ENCODE measurements at places on chromosomes 1 and 21.

- DNase-seq: no peak
Observed at GRCh38 chr21:42454786-42455185, 41.2 kb downstream of the RSPH1 start.

DNA sequence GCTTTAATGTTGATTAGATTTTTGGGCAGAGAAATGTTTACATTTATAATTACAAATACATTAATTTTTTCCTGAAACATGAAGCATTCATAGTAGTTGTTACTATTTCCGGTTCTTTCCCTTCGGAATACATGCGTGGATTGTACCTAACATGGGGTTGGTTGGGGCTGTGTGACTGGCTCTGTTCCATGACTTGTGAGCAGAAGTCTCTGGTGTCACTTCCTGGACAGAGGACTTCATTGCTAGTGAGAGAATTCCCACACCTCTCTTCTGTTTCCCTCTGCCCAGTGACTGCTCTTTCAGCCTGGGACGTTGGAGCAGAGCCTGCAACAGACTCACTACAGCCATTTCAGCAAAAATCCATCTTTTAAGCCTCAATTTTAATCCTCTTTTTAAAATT lies 231.4 kb downstream of the GRIK1 start:
- no peak for DNase-seq

GRCh38 chr1:212678456-212679410 lies 20.9 kb downstream of the BATF3 start:
- peak; percentile 86 for DNase-seq

- no peak for DNase-seq
Observed at GRCh38 chr1:55786396-55786795, 571.2 kb upstream of the USP24 start.

DNA sequence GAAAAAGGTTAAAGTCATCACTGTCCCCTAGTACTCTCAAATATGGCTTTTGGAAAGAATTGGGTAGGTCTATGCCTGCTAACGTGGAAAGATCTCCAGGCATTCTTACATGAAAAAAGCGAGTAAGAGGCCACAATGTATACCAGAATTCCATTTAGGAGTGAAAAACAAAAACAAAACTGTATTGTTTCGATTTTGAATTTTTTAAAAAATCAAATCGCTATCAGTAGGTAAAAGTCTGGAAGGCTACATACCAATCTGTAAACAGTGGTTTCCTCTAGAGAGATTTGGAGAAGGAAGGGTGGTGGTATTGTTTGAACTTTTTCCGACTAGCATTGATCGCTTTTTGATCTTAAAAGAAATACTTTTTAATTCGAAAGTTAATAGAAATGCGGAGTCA lies 55.9 kb downstream of the RRAGC start:
- no peak for DNase-seq

GRCh38 chr1:15246960-15247614 lies at the start of gene FHAD1:
Gene FHAD1 (plus strand): TSS chr1:15247223. CDS start chr1:15251785, 4,562 bp downstream.
- peak; percentile 54 for DNase-seq
